Head of caudate nucleus (tissue), 42 donors: ENCODE measurements at places on chromosomes 3 and 15.

- no peak for DNase-seq
Measured at GRCh38 chr3:14467814-14468620, 65.6 kb downstream of the SLC6A6 start.

DNA sequence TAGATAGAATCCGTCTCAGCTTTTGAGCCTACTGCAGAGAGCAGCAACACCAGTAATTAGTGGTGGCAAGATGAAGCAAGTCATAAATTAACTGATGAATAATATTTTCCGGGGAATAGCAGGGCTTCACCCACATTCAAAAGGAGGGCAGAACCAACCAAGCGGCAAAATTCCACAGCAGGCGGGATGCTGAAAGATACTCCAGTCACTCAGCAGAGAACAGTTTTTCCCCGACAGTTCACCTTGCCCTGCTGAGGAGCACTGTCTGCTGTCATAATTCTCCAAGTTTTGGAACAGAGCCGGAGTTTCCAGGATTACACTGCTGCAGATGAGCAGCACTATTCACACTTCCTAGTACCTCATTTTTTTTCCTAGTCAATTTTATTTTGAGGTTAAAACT is 274.7 kb downstream of the CD47 start:
- DNase-seq, result peak; percentile 46

DNA sequence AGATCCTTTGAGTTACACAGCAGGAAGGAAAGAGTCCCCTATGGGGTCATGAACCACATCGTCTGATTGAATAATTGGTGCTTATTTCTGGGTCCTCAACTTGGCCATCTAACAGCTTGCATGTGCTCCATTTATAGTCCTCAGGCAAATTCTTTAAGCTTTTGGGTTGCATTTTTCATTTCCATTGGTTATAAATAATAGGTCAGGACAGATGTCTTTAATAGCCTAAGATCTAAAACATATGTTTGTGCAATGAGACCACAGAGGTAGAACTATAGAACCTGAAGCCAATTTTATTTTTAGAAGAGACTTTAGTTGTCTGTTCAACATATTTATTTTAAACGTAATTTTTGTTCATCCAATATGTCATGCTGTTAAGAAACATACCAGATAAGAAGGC is 43.2 kb downstream of the CD200R1L start:
- DNase-seq, result no peak

GRCh38 chr3:190169243-190169642 is 48.5 kb upstream of the P3H2 start:
- DNase-seq, result no peak

- DNase-seq, result no peak
Measured at GRCh38 chr3:85142626-85143025, 183.8 kb downstream of the CADM2 start.

- DNase-seq, result no peak
Measured at GRCh38 chr15:85401108-85401774, 20.8 kb downstream of the AKAP13 start.
